ENCODE measurements at places on chromosomes 16 and 17.

DNA sequence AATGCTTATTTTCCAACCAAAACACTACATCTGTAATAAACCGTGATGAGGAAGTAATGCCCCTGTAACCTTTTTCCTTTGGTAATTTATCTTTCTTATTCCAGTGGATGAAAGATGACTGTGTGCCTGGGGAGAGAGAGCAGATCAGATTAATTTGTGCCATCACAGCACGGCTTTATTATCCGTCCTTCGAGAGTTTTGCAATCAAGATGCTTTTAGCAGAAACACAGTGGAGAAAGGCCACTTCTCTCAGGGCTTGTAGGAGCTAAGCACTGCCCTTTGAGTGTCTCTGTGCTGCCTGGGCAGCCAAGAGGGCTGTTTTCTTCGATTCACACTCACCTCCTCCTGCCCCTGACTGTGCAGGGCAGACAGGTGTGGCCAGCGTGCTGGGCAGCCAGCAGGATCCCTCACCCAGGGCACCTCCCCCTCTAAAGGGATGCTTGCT, 190.2 kb downstream of the PRKCA start:
- no peak for DNase-seq

GRCh38 chr17:54967621-54968261, 713 bp downstream of the COX11 start:
- peak; percentile 3 for DNase-seq

DNA sequence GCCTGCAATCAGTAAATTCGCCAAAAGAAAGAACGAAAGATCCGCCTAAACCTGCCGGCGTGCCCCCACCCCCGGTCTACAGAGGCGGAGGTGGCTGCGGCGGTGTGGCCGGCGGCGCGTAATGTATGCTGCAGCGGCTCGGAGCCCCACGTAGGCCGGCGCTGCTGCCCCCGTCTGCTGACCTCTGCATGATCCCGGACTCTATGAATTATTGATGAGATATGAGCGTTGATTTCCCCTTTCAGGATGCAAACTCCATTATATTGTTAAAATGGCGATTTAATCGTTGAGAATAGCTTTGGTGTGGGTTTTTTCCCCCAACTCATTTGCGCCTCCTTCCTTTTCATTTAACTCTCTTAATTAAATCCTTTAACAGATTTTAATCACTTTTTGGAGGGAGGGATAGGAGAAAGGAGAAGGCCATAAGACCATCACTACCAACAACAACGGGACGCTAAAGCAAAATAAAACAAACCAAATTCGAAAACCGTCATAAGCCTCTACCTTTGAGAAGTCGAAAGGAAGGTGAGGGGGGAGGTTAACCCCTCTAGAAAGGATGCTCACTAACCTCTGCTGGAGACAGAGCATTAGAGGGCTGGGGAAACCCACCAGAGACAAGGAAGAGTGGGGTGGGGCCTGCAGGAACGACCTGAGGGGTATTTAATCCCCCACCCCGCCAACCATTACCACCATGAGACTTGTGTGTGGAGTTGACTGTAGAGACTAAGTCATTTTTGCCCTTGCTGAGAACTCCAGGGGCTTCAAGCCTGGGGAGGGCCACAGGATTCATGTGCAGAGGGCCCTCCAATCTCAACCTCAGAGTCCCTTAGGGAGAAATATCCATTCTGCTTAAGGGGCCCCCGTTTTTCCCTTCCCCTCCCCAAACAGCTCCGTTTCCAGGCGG, 3.4 kb downstream of the HOXB3 start:
- DNase-seq: no peak

DNA sequence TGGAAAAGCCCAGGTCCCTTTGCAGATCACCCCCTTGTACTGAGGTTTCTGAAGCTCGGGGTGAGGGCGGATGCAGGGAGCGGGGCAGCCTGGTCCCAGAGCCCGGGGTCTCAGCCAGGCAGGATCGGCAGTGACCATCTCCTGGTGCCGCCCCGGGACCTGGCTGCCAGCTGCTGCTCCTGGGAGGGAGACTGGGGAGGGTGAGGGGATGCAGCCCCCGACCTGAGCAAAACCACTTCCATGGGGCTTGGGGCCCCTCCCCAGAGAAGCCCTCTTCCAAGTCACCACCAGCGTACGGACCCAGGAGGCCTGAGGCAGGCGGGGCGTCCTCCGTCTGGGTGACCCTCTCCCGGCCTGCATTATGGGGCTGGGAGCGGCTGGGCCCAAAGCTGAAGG, 14.8 kb downstream of the CD7 start:
- DNase-seq: no peak

Measured in dermis microvascular lymphatic vessel endothelial cell (primary cell).